ENCODE measurements at places on chromosomes 7 and 10.

- no peak for DNase-seq
Observed at GRCh38 chr7:1105189-1105588, 17.3 kb downstream of the GPER1 start.

- DNase-seq, result no peak
Observed at GRCh38 chr10:58241346-58241745, 26.3 kb downstream of the IPMK start.

DNA sequence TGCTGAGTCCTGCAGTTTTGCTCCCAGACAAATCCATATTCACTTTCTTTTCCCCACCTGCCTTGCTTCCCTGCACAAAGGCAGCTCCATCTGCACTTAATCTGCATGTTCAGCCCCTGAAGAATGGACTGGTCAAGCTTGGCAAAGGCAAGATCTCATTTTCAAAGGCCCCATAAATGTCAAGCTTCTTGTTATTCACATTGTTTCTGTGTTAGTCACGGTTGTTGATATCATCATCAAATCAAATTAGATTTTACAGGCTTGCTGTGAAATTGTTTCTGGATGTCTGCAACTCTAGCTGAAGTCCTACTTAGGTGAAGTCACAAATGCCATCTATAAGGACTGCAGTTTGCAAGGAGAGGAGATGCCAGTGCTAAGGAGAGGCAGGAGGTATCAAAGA lies 91.0 kb downstream of the GPAM start:
- DNase-seq, result no peak

- DNase-seq, result no peak
Observed at GRCh38 chr10:13382703-13383398, 34.8 kb upstream of the SEPHS1 start.

DNA sequence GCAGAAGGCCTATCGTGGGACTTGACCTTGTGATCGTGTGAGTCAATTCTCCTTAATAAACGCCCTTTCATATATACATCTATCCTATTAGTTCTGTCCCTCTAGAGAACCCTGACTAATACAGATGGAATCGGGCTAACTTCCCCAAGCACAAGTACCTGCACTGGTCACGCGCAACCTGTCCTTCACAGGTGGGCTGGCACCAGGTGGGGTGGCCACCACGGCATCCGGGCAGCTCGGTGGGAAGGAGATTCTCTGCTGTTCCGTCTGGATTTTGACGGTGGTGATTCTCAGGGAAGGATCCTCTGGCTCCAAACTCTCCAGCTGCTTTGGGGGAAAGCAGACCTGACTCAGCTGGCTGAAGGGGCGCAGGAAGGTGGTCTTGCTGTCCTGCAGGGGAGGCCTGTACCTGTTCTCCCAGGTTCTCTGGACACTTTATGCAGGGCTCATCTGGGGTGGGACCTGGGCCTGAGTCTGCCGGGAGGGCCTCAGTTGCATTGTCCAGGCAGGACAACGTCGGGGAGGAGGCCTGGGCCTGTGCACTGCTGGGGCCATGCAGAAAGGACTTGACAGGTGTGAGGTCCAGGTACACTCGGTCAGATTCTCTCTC lies 61.1 kb downstream of the VWA2 start:
- no peak for DNase-seq

DNA sequence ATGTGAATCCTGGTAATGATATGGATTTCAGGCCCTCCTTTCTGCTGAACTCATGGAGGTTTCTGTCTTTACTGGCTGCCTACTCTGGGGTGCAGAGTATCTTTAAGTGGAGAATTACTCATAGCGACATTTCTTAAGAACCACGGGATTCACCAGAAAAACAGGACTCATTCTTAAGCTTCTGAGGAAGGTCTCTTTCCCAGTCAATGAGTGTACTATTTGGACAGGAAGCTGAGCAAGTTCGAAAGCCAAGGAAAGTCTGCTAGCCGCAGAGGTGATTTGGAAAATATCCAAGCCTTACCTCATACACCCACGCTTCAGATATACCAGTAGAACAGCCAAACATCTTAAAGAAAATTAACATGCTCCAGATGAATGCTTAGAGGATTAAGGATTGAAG lies 377.6 kb upstream of the MYO3A start:
- DNase-seq, result no peak

GRCh38 chr7:40283391-40283790 lies 148.6 kb downstream of the SUGCT start:
- DNase-seq, result no peak

DNA sequence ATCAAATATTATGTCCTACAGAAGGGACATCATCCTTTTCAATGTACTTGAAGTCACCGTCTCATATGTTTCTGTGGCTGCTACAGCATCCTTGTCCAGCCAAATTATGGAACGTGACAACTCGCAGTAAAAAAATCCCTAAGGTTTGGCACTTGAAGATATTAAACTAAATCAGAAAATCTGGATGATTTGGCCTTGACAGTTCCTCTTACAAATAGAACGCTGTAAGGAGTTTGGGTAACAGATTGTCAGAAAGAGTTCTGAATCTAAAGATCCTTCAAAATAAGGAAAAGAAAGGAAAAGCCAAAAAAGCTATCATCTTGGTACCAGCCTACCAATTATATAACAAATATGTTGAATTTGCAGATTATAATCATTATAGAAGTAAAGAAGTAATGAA lies 21.0 kb downstream of the XRCC2 start:
- no peak for DNase-seq

DNA sequence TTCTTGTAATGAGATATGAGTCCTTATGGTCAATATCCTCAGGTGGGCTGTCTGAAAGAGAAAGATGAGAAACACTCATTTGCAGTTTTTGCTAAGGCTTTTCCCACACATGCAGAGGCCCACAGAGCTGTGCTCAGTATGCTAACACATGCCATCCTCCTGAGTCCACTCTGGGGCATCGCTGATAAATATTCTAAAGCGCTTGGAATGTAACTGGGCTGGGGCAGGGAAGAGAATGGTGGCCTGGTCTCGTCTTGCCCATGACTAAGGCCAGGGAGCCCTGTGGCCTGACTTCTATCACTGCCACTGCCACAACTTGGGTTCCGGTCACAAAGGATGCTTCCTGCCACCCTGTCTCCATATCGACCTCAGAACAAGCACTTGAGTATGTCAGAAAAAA lies 199.7 kb upstream of the FRMD4A start:
- DNase-seq, result no peak

DNA sequence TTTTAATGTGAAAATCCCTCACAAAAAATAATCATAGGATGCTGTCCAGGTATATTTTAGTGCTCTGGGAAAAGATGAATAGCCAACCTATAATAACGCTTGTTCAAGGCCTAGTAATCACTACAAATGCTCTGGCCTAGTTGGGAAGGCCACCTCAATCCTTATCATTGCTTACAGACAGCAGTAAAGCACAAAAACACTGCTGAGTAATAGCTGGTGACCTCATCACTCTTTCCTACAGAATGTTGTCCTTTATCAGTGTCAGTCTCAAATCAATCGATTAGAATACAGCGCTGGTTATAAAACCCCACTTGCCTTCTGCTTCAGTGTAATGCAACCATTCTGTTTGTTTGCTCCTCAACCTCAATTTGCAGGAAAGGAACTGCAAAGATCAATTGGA lies 72.6 kb upstream of the STEAP1 start:
- DNase-seq, result no peak

- no peak for DNase-seq
Observed at GRCh38 chr7:104272767-104273384, 55.5 kb upstream of the LHFPL3 start.

GRCh38 chr7:70063927-70064326 lies 465.7 kb downstream of the AUTS2 start:
- DNase-seq, result no peak

- DNase-seq, result peak; percentile 21
Observed at GRCh38 chr10:16436367-16436757, 448 bp upstream of the PTER start.

- no peak for DNase-seq
Observed at GRCh38 chr10:200405-200804, 65.2 kb downstream of the ZMYND11 start.

GRCh38 chr7:107660381-107661080 lies at the start of gene SLC26A4:
SLC26A4 (plus strand) TSS chr7:107660828; CDS start chr7:107661642, 814 bp downstream.
- peak; percentile 57 for DNase-seq

GRCh38 chr7:44849885-44850544 lies 2.1 kb upstream of the H2AZ2 start:
- no peak for DNase-seq

DNA sequence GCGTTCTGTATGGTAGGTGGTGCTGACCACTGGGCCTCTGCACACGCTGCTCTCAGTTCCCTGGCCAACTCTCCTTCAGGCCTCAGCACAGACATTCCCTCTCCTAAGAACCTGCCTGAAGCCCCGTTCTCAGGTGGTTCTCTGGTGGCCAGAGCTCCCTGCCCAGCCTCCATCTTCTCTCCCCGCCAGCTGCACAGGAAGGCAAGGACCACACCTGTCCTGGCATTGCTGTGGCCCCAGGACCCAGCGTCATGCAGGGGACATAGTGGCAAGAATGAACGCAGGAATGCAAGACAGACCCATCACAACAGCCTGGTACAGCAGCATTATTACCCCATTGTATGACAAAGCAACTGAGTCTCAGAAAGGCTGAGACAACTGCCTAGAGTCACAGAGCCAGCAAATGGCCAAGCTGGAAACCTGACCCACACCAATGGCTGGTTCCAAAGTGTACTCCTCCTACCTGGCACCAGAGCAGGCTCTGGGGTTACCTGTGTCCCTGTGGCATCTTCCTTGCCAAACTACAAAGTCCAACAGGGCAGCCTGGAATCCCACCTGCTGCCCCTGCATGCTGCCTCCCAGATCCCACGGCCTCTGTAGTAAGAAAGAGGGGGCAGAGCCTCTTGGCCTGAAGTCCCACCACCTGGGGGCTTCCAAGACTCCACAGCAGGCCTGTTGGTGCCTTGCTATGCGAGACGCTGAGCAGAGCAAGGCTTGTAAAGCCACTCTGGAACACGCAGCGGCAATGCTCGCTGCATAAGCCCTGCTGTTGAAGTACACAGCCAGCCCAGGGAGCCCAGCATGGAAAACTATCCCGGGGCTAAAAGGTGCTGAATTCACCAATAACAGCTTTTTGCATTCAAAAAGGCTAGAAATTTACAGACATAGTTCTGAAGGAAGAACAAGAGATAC lies 73.3 kb downstream of the CHST15 start:
- no peak for DNase-seq

DNA sequence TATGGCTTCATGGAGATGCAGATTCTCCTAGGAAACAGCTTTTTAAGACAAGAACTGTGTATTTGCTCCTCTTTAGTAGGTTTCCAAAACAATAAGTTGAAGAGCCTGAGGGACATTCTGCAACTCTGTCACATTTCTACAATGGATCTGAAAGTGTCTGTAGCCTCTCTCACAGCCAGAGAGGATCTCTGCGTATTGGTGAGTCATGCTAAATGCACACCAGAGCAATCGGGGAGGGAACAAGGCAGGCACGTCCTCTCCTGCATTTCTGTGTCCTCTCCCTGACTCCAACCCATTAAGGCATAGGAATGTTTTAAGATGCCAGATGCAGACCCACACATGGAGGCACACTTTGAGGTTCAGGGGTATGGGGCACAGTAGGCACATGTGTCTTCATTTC lies 1126.4 kb upstream of the GHITM start:
- no peak for DNase-seq

- peak; percentile 62 for DNase-seq
Observed at GRCh38 chr10:130301021-130301892, 165.1 kb downstream of the GLRX3 start.

DNA sequence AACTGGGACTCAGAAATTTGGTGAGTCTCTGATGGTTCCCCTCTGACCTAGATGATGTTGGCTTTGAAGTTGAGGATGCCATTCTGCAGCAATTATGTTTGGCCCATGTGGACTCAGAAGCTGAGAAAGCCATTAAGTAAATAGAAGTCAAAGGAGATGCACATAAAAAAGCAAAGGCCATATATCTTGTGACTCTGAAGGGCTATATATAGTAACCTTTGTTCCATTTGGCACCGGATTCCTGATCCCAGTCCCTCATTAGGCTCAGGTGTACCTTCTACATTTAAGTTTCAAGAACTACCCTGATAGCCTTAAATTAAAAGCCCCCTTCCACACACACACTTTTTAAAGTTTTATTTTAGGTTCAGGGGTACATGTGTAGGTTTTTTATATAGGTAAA lies 50.0 kb upstream of the PDK4 start:
- no peak for DNase-seq

DNA sequence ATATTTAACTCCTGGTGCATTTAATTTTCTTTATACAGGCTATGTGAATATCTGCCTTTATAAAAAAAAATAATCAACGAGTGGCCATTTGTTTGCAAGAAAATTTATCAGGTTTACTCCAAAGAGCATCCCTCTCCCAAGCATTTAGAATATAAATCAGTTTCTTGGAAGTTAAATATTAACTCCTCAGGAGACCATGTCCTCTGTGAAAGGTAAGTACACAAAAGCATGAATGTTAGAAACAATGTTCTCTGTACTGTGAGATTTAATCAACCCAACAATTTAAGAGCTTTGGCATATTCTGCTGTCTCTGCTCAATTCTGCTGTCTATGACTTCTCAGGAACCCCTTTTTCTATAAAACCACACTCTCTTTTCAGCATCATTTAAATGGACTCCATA lies 119.3 kb upstream of the LAMB4 start:
- DNase-seq, result no peak

DNA sequence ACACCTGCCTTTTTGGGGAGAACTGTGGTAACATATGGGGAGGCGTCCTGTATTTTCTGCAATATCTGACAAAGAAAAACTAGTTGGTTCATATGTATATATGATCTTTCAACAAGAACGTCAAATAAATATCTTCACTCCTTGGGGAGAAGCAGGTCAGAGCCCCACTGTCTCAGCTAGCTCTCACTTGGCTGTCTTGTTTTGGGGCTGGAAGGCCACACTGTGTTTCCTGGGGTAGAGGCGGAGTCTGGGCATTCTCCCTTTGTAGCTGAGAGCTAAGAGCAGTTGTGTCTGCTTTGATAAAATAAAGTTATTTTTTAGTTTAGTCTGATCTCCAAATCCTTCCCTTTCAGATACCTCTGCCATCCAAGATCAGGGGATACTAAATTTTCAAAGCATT lies 83.9 kb upstream of the IGFBP3 start:
- DNase-seq, result no peak

- no peak for DNase-seq
Observed at GRCh38 chr7:8357536-8357935, 75.9 kb upstream of the NXPH1 start.

DNA sequence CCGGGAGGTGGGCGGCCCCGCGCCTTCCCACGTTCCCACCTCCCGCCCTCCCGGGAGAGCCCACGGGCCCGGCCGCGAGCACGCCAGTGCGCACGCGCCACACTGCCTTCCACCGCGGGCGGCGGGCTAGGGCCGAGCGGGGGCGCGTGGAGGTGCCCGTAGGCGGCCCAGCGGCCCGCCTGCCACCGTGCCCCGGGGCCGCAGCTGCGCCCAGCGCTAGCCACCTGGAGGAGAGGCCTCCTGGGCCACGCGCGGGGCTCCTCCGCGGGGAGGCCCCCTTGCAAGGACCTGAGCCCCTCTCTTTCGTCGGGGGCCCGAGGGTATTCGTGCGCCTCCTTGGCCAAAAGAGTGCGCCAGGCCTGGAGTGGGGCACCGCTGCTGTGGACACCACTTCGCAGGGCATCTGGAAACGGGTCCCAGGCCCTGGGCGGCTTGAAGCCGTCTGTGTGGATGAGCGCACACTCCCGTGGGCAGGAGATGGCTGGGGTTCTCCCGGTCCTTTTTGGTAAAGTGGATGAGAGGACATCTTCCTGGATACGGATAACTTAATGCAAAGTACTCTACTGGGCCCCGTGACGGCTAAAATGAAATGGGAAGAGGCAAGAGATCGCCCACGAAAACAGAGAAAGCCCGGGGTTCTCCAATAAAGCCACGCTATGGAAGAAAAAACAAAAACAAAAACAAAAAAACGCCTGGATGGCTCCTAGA lies 9.0 kb upstream of the EBF3 start:
- no peak for DNase-seq

GRCh38 chr7:50921114-50921813 lies 138.6 kb upstream of the GRB10 start:
- no peak for DNase-seq

All from stimulated activated naive CD8-positive, alpha-beta T cell treated with anti-CD3 and anti-CD28 coated beads, Interleukin-15, Interleukin-2, amounts not matched to agents 100 U/mL and 50 U/mL, for 24 hours (primary cell).